ENCODE measurements at places on chromosomes 7 and 10.

DNA sequence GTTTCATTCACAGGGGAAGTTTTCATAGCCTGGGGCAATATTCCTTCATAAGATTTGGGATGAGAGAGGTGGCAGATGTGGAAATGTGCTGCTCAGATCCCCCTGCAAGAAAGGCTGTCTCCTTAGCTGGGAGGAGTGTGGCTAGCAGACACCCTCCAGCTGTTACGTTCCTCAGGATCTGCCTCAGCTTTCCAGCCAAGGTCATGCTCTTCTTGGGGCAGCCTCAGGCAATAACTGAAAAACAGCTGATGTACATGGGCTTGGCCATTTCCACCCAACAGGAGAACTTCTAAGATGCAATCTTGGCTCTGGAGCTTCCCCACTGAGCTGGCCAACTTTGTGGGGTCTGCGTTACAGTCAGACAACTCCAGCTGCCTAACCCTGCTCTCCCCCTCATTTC, 51.3 kb upstream of the SEPTIN7 start:
- no peak for DNase-seq

DNA sequence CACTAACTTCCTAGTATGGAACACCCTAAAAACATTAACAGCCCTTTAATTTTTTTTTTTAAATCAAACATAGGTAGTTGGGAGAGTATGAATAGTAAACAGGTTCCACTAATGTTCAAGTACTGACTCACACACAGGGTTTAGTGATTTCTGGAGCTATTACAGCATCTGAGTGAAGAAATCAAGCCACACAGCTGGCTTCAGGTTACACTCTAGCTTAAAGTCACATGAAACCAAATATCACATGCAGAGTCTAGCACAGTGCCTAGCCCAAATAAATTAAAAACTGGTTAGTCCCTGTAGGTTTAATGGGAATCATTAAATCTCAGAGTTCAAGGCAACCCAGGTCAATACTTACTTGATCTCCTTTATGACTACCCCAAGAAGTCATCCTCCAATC, 11.6 kb downstream of the PANK1 start:
- no peak for DNase-seq

DNA sequence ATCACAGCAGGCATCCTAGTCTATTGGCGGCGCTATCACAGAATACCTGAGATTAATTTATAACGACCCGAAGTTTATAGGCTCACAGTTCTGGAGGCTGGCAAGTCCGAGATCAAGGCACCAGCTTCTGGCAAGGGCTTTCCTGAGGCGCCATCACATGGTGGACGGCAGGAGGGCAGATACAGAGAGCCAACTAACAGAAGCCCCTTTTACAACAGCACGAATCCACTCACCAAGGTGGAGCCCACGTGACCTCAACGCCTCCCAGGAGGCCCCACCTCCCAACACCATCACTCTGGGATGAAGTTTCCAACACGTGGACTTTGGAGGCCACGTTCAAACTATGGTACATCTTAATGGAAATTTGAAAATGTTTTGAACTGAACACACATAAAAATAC, 255.3 kb downstream of the ELFN1 start:
- no peak for DNase-seq

DNA sequence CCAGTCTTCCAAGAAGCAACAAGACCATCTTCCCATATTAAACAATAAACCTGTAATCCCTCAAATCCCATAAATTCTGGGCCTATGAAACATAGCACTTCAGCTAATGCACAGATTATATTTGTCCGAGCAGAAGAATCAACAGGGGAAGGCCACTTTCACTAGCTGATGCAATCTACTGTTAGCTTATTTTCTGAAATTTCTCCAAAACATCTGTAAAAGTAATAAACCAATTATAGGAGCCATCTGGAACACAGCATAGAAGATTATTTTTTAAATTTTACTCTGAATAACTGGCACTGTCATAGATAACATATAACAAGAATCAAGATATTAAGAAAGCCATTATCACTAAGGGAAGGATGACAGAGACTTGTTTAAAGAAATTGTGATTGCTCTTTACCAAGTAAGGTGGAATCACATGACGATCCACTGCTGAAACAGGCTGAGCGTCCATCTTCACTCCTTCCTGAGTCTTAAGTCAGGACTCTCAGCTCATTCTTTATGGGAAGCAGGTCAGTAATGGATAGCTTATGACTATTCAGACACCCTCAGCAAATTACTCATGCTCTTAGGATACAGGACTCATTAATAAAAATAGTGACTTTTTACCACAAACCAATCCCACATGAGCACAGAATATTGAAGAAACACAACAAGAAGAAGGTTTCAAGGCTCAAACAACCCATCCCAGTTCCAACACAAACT, 719.5 kb downstream of the XPNPEP1 start:
- no peak for DNase-seq

DNA sequence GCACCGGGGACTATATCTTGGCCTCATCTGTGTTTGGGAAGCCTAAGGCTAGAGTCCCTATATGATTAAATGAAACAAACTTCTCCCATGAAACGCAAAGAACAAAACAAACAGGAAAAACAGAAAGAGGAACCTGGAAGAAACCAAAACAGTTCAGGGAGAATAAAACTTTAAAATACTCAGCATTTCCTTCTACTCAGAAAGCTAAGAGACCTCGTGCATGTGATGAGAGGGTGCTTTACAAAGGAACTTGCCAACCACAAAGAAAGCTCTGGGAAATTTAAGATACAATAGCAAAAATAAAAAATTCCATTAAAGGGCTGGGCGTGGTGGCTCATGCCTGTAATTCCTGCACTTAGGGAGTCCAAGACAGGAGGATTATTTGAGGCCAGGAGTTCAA, 6.9 kb downstream of the PILRA start:
- no peak for DNase-seq

- DNase-seq, result no peak
These were observed 121.9 kb downstream of the INPP5A start for GRCh38 chr10:132659206-132660091.

- DNase-seq, result no peak
These were observed 85.4 kb upstream of the PDGFA start for GRCh38 chr7:604884-605531.

GRCh38 chr10:50607356-50607925, 16.3 kb downstream of the SGMS1 start:
- no peak for DNase-seq

DNA sequence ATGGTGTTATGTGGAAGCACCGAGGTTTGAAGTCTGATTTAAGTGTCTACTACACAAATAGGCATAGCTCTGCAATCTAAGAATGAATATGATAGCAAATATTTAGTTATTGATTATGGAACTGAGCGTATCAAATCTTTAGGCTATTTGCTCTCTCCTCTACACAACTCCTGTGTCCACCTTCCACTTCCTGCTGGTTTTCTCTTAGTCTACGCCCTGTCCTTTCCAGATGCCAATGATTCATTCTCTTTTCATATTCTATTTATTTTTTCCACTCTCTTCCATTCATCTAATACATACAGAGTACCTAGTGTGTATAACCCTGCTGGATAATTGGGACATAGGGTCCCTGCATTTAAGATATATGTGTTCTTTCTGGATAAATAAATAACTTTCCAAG, 83.7 kb downstream of the DGKB start:
- DNase-seq, result no peak

- no peak for DNase-seq
These were observed 605.9 kb downstream of the KCNMA1 start for GRCh38 chr10:77031531-77032187.

DNA sequence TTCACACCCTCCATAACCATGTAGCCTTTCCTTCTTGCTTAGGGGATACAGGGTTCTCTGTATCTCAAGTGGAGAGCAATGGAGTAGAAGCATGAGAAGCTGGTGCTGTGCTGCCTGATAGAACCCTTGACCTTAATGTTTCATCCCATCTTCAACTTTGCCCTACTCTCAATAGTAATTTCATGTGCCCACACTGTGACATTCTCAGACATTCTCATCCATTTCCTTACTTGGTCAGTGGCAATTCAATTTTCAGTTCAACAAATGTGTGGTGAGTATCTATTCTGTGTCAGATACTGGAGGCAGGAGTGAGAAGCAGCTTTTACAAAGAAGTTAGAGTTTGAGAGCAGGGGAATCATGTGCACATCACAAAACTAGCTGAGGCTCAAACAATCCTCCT, 16.1 kb downstream of the STRIP2 start:
- no peak for DNase-seq

DNA sequence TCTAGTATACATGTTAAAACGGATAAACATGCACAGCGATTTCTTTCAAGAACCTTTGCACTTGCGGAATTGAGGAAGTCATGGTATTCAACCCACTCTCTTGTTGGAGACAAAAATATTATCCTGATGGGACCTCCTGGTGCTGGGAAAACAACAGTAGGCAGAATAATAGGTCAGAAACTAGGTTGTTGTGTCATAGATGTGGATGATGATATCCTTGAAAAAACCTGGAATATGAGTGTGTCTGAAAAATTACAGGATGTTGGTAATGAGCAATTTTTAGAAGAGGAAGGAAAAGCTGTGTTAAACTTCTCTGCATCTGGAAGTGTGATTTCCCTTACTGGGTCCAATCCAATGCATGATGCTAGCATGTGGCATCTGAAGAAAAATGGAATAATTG, 6.9 kb downstream of the THNSL1 start:
- no peak for DNase-seq

DNA sequence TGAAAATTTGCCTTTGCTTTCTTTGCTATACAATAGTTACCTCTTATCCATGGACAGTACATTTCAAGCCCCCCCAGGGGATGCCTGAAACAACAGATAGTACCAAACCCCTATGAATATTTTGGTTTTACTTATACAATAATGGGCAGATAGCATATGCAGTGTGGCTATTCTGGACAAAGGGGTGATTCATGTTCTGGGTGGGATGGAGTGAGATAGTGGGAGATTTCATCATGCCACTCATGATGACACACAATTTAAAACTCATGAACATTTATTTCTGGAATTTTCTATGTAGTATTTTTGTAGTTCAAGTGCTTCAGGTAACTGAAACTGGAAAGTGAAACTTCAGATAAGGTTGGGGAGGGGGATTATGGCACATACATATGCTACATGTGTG, 12.0 kb downstream of the STARD3NL start:
- no peak for DNase-seq

GRCh38 chr7:114439581-114439980, 25.0 kb downstream of the FOXP2 start:
- no peak for DNase-seq

DNA sequence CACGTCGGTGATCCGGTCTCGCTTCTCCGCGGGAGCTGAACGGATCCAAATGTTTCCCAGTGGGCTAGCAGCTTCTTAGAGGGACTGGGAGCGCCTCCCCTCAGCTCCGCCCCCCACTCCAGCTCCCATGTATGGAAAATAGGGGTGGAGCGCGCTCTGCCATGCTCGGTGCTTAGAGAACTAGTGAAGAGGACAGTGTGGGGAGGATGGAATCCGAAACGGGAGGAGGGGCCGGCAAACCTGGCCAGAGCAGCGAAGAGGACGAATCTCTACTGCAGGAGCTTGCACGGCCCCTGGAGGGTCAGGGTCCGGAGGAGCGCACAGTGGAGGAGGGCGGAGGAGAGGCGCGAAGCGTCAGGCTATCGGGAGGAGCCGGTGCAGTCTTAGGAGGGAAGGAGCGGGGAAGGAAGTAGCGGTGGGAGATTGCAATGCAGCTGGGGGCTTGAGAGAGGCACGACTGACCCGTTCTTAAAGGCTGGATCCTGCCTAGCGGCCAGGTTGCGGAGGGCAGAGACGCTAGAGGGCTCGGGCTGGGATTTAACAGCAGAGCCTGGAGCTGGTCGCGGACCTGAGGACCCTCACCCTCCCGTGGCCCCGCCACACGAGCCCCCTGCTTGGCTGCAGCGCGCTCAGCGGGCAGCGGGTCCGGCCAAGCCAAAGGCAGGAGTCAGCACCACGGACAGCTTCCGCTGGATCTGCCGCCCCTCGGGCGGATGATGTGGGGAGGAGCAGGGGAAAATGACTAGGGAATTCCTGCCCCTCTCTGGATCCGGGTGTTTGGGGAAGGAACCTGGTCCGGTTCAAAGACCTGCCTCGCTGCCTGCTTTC, at the start of gene PRLHR:
Gene PRLHR, minus strand, starts transcription at position 51 of the 828 bp plus-strand sequence. CDS start 404 bp downstream, outside the sequence.
- no peak for DNase-seq

GRCh38 chr7:90520484-90520883, 51.0 kb downstream of the PTTG1IP2 start:
- no peak for DNase-seq

DNA sequence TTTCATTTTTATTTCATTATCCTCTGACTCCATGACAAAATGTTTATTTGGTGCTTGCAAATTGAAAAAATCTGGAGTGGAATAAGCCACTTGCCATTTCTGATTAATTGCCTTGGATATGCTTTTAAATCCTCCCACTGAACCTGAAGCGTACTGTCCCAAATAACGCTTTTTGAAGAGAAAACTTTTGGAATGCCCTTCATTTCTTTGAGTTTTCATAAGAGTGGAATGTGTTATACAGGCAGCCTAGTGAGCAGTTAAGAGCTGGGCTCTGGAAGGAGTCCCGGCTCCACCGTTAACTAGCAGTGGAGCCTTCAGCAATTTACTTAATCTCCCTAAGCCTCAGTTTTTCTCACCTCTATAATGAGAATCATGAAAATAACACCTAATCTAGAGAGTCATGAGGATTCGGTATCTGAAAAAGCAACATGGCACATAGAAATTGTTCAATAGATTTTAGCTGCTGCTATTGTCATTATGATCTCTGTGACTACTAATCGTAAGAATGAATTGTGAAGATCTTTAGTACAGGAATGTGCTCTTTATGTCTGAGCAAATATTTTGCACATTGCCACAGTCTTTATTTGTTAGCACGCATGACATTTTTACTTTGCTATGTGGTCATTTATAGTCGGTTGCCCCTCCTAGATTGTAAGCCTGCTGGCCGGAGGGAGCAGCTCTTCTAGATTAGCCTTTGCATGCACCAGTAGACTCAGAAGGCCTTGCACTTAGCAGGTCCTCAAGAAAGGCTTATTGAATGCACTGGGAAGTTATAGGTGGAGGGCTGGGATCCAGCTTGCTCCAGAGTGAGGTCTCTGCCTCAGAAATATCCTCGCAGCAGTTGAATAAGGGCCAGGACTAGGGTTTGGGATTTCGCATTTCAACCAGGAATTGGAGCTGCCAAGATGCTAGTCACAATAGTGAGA, 59.4 kb downstream of the PLCE1 start:
- no peak for DNase-seq

DNA sequence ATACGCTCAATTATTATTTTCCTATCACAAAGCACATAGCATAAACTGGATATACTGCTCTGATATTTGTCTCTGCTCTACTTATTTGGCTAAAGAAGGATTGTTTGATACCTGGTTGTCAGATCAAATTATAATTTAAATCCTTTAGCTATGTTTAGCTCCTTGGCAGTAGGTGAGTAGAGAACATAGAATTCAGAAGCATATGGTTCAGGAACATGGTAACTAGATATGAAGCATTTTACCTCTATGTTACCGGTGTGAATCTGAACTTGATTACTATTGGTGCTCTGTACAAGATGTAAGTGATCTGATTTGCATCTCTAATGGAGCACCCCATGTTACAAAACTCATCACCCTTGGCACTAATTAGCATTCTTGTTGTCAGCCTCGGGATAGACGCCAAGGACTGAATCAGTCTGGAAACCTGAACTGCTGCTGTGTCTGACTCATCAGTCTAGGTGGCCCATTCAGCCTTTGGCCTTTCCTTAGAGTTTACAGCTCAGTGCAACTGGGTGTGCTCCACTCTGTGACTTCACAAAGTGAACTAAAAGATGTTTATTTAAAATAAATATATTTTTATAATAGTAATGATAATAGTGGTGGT, 12.3 kb upstream of the MYPN start:
- no peak for DNase-seq

- no peak for DNase-seq
These were observed 8.5 kb upstream of the ADAM8 start for GRCh38 chr10:133285217-133285616.

GRCh38 chr10:33125522-33126517, 167.8 kb upstream of the ITGB1 start:
- no peak for DNase-seq

- DNase-seq, result no peak
These were observed 11.8 kb upstream of the TNRC18 start for GRCh38 chr7:5435291-5436002.

Data from activated CD4-positive, CD25-positive, alpha-beta regulatory T cell treated with anti-CD3 and anti-CD28 coated beads, Interleukin-2, amount 50 U/mL, for 16 hours (primary cell).